ENCODE measurements at places on chromosomes 7 and 10.

DNA sequence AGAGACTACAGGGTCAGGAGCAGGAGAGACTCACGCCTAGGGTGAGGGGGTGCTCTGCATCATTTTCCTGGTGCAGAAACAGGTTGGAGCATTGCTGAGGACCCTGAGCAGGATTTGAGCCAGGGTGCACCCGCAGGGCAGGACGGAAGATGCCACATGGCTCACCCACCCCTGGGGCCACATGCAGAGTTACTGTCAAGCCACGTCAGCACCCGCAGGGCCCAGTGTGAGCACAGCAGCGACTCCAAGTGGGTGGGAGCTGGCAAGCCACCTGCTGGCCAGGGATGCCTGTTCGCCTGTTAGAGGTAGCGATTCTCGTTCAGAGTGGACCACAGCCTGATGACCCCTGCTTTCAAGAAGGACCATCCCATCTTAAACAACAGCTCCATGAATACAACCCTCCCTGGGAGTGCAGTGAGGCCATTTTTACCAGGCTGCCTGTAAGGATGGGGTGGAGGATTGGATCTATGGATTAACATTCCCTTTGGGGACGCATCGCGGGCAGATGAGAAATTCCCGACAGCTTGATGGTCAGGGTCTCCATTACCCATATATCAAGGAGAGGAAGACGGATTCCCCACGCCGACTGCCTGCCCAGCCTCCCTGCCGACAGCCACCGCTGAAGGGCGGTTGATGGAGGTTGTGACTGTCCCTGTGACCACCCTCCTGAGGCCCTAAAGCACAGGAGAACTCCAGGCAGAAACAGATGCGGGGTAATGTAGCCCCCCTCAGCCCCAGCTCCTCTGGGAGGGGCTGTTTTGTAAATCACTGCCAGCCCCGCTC, 101.1 kb upstream of the RET start:
- no peak for DNase-seq

DNA sequence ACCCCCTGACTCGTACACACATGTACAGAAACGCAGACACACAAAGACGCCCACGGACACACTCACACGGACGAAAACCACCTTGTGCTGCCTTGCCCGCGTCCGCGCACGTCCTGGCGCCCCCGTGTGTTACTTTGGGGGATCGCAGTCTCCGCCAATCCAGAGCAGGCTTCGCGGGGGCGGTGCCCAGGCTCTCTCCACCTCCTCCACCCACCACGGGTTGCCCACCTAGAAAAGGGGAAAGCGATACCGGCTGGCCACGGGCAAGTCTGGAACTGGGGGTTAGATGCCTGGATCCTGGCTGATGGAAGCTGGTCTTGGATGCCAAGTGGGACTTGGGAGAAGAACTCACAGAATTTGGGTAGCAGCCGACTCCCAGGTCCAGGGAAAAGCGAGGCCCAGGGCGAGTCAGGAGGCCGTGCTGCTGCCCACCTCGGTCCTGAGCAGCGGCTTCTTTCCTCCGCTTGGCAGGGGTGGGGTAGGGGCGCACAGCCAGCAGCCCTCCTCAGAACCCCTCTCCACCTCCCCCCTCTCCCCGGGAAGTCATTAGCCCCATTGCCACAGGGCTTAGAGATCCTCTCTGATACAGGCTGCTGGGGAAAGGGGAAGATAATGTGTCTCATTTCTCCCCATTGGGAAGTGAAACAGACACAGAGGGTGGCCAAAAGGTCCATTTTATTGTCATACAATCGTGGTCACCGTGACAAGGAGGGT, 4.6 kb upstream of the VGF start:
- peak; percentile 94 for DNase-seq

DNA sequence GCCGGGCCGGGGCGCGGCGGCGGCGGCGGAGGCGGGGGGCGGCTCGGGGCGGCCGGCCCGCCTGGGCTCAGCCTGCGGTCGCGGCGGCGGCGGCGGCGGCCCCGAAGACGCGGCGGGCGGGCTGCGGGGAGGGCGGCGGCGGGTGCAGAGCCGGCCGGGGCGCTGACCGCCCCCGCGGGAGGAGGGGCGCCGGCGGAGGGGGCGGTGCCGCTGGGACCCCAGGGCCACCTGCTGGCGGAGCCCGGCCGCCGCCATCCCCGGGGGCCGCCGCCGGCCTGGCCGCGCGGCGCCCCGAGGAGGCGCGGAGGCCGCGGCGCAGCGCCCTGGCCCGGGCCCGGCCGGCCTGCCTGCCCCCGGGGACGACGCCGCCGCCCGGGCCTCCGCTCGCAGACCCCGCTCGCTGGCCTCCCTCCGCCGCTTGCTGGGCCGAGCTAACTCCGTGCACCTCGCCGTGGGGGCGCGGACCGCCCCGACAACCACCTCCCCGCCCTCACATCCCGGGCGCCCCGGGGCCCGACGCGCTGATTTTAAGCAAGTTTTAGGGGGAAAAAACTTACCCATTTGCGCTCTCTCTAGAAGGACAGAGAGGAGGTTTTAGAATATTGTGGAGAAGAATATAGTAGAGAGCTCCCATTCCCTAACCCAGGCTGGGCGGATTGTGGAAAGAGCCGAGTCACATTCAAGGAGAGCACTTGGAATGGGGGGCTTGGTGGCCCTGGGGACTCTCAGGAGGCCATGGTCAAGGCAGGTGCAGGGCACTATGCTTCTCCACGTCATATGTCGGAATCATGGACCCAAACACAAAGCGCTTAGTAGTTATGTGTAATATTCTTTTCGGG, at the start of gene BEND7:
BEND7 (minus strand) TSS at position 140 of the 839 bp plus-strand sequence. CDS start 481 bp downstream, outside the sequence.
- no peak for DNase-seq

GRCh38 chr7:52830801-52831200, 204.6 kb upstream of the POM121L12 start:
- DNase-seq: no peak

DNA sequence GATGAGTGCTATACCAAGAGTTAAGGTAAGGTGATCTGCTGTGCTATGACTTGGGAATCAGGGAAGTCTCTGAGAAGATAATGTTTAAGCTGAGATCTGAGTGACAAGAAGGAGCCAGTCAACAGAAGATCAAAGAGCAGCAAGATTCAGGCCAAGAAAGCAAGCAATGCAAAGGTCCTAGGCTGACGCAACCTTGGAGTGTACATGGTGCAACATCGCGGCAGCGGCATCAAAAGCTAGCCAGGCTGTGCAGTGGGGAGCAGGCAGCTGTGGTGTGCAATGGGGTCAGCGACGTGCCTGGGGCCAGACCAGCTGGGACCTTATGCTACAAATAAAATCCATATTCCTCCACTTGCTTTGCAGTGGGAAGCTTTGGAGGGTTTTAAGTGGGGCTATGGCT, 324.1 kb downstream of the LRMDA start:
- DNase-seq: no peak

- DNase-seq: no peak
Observed at GRCh38 chr7:67724955-67725354, 728.3 kb downstream of the TYW1 start.
